Psoas muscle (tissue), 8 donors: ENCODE measurements at places on chromosomes 12 and 14. TPM values are rescaled to one million over a fixed set of nuclear protein-coding genes. Genes with fewer than 3 reads are reported as not detected.

The ACVRL1 gene
- 25.4 TPM for total RNA-seq

GRCh38 chr12:42760550-42760949, 171.0 kb upstream of the PRICKLE1 start:
- DNase-seq, result no peak

DNA sequence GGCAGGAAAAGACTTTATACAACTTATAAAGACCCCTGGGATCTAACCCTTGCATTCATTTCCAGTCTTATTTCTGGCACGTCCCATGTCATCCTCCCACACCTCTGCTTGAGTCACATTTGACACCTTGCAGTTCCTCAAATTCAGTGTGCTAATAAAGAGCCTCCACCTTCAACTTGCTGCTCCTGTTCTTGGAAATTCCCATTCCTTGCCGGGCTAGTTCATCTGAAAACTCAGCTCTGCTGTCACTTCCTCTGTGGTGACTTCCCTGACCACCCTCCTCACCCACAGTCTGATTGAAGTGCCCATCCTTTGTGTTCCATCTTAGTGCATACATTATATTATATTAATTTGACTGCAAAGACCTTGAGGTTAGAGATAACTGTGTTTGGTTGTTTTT, 37.4 kb upstream of the PSMA6 start:
- no peak for DNase-seq

DNA sequence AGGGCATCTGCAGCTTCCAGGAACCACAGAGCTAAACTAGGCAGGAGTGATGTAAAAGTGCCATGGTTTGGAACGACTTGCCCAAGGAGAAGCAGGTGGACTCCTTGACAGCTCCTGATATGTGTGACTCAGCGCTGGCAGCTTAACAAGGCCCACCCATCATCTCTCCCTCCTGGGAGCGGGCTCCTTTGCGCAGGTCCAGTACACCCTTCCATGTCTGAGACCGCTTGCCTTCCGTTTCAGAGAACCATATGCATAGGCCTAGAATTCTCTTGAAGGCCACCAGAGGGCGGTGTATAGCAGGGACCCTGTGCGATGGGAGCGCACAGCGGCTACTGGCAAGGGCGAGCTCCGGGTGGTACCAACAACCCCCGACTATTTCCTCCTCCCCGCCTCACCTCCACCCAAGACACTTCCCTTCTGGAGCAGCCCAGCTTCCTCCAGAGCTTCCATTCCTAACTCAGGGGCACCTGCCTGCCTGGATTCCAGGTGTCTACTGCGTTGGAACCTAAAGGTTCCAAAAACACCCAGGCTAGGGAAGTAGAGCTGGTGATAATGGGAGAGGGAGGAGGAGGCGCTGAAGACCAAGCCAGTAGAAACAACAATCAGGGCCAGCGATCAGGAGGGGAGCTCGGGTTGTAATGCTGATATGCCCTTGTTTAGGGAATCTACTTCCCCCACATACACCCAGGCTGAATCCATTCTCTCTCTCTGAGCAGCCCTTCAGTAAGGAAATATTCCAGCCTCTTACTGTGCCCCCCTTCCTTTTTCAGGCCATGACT, 6.3 kb downstream of the DHH start:
- DNase-seq, result peak; percentile 83

GRCh38 chr14:101877766-101878165, 86.6 kb upstream of the DYNC1H1 start:
- no peak for DNase-seq
